ENCODE measurements at places on chromosomes 1 and 21.

GRCh38 chr1:193120604-193121166 lies 1.1 kb upstream of the CDC73 start:
- DNase-seq, result no peak

- no peak for DNase-seq
Measured at GRCh38 chr1:109020693-109021257, 21.1 kb downstream of the WDR47 start.

GRCh38 chr1:216044538-216044937 lies 378.7 kb downstream of the USH2A start:
- DNase-seq, result no peak

DNA sequence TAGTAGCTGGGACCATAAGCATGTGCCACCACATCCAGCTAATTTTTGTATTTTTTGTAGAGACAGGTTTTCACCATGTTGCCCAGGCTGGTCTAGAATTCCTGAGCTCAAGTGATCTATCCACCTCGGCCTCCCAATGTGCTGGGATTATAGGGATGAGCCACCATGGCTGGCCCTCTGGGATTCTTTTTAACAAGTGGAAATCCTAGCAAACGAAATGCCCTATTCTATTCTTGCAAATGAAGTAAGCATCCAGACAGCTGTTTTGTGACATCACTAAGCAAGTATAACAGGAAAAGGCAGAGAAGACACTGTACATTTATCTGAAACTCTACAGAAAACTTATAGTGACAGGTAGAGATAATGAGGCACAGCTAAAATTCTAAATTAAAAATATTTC lies 86.4 kb downstream of the DDAH1 start:
- no peak for DNase-seq

DNA sequence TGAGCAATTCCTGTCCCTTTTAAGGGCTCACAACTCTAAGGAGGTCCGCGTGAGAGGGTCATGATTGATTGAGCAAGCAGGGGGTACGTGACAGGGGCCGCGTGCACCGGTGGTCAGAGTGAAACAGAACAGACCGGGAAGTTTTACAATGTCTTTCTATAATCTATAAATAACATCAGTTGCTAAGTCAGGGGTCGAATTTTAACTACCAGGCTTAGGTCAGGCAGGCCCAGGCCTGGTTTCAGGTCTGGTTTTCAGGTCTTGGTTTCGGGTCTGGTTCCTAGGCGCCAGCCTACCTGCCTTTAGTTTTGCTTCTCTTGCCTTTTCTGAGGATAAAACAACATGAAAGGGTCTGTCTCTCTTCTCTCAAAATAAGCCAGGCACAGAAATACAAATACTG lies 476.0 kb upstream of the CAMK1G start:
- no peak for DNase-seq

- no peak for DNase-seq
Measured at GRCh38 chr1:42618866-42619265, 39.4 kb upstream of the PPIH start.

GRCh38 chr1:29320156-29320940 lies 84.0 kb downstream of the PTPRU start:
- DNase-seq, result no peak

DNA sequence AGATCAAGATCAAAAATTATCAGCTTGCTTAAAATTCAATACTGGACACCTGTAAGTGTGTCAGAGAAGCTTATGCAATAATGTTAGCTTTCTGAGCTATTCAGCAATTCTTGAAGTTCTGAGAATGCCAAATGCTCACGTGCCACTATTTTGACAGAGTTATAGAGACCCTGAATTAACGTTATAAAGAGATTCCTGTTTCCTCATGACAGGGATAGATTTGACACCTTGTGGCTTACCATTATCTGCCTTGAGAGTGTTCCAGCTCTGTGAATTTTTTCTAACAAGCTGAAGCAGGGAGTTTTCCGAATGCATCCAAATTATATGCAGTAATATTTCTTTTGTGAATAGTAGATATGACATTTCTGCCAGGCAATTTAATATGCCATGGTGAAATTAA lies 781.6 kb downstream of the ADGRL2 start:
- DNase-seq, result no peak

DNA sequence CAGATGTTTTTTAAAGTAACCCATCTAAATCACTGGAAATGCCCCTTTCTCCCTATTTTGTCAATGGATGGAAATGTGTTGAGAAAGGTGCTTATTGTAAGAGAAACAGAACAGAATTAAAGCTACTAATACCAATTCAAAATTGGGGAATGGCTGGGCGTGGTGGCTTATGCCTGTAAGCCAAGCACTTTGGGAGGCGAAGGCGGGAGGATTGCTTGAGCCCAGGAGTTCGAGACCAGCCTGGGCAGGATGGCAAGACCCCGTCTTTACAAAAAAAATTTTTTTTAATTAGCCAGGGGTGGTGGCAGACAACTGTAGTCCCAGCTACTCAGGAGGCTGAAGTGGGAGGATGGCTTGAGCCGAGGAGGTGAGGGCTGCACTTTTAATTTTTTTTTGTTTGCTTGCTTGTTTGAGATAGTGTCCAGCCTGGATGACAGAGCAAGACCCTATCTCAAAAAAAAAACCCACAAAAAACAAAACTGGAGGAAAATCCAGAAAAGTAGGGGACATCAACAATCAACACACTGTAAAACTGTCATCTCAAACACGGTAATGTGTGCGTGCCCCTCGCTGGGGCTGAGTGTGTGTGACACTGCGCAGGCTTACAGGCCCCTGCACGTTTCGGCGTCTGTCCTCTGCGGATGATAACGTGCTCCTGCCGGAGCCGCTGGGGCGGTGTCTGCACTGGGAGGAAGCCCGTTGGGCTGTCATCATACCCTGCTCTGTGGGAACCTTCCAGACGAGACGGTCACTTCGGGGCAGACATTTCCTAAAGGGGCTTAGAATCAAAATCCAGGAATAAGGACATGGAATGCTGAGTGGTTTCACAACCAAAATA lies 11.6 kb upstream of the POFUT2 start:
- no peak for DNase-seq

DNA sequence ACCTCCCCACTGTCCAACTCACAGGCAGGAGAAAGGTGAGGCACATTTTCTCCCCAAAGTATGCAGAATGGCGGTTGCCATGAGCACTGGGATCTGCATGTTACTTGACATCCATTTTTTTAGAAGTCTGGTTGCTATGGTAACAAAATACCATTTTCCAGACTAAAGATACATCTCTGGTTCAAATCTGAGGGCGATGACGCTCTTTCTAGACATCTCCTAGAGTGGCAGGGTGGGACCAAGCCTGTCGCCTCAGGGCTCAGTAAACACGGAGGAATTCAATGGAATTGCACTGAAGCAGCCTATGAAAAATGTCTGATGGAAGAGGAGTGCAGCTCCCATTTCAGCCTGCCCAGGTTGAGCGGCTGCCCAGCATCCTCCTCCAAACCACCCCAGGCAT lies 21.5 kb upstream of the FAM43B start:
- DNase-seq, result no peak

DNA sequence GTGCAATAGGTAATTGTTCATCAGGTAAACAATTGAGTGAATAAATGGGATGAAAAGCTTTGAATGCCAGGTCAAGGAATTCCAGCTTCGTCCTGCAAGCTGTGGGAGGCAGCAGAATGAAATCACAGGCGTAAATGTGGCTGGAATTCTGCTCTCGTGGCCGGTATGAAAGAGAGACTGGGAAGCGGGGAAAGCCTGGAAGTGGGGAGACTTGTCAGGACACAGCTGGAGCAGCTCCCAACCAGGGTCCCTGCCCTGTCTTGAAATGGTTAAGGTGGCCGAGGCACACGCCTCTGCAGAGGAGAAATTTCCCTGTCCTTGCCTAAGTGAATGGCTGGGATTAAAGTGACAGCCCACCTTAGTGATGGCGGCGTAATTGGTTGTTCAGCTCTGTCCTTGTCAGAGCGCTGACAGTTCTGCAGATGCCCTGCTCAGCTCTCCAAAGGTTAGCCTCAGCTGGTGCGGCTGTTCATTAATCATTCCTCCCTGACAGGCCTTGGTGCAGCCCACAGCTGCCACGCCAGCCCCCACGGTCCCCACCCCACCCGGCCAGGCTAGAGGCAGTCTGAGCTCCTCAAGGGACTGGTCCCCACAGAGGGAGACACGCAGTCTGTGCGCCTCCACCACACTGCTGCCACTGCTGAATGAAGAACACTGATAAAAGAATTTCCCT lies 398.3 kb upstream of the POU3F1 start:
- DNase-seq, result no peak

Measured in HEK293T (cell line).